HCEC 1CT (cell line): ENCODE measurements at places on chromosomes 13 and 19.

DNA sequence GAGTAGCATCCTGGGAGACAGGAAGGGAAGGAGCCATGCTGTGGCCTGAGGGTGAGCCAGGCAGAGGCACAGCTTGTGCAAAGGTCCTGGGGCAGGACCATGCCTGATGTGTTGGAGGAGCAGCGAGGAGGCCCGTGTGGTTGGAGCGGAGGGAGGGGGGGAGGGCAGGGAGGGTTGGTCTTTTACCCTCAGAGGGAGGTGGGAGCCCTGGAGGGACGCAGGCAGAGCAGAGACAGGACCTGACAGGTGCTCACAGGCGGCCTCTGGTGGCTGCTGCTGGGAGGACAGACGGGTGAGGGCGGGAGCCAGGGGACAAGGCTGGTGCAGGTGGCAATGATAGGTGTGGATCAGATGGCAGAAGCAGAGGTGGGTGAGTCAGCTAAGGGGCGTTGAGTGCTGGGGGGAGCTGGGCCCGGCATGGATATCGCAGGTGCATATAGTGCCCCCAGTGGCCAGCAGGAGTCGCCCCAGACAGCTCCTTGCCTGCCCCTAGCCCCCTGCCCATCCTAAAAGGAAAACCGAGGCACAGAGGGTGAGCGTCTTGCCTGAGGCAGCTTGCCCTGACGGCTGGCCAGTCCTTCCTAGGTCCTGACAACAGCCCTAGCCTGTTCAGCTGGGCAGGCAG lies 9.8 kb upstream of the GNA15 start:
- no peak for DNase-seq

GRCh38 chr19:15358918-15359317 lies 20.7 kb downstream of the AKAP8 start:
- DNase-seq = no peak

DNA sequence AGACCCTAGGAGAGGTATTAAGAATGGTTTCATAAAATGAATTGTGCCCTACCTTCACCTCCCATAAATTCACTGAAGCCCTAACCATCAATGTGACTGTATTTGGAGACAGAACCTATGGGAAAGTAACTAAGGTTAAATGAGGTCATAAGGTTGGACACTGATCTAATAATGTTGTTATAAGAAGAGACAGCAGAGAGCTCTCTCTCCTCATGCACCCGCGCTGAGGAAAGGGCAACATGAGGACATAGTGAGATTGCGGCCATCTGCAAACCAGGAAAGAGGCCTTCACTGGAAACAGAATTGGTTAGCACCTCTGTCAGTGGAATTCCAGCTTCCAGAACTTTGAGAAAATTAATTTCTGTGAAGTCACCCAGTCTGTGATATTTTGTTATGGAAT lies 1396.1 kb upstream of the MIR17HG start:
- no peak for DNase-seq

DNA sequence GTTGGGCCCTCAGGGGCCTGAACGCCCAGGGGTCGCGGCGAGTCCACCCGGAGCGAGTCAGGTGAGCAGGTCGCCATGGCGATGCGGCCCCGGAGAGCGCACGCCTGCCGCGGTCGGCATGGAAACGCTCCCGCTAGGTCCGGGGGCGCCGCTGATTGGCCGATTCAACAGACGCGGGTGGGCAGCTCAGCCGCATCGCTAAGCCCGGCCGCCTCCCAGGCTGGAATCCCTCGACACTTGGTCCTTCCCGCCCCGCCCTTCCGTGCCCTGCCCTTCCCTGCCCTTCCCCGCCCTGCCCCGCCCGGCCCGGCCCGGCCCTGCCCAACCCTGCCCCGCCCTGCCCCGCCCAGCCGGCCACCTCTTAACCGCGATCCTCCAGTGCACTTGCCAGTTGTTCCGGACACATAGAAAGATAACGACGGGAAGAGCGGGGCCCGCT lies at the start of gene CCNA1:
Gene CCNA1 (plus strand): TSS at position 390 of the 439 bp plus-strand sequence. CDS start 562 bp downstream, outside the sequence.
- no peak for DNase-seq

GRCh38 chr19:28582344-28582743 lies 630.6 kb downstream of the UQCRFS1 start:
- no peak for DNase-seq

- no peak for DNase-seq
Measured at GRCh38 chr13:94327318-94327717, 152.2 kb downstream of the DCT start.

- no peak for DNase-seq
Measured at GRCh38 chr13:101829484-101829883, 377.0 kb downstream of the ITGBL1 start.

- no peak for DNase-seq
Measured at GRCh38 chr19:57642396-57643046, 9.6 kb downstream of the ZNF211 start.

DNA sequence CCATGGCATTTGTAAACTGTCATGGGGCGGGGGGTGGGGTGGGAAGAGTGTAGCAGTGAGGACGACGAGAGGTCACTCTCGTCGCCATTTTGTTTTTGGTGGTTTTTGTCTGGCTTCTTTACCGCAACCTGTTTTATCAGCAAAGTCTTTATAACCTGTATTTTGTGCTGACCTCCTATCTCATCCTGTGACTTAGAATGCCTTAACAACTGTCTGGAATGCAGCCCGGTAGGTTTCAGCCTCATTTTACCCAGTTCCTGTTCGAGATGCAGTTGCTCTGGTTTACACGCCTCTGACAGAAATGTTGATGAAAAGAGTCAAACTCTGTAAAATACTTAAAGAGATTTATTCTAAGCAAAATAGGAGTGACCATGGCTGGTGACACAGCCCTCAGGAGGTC lies 852.0 kb downstream of the DACH1 start:
- no peak for DNase-seq

GRCh38 chr13:31909864-31910551 lies 121.6 kb upstream of the FRY start:
- DNase-seq = peak; percentile 57

DNA sequence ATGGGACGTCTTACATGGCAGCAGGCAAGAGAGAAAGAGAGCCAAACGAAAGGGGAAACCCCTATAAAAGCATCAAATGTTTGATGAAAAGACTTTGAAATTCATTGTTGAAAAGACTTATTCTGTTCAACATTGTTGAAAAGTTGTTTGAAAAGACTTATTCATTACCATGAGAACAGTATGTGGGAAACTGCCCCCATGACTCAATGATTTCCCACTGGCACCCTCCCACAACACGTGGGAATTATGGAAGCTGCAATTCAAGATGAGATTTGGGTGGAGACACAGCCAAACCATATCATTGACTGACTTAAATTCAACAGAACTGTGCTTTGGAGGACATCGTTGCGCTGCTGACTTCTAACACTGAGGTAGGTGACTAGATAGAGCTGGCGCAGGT lies 48.0 kb upstream of the RCBTB2 start:
- no peak for DNase-seq

DNA sequence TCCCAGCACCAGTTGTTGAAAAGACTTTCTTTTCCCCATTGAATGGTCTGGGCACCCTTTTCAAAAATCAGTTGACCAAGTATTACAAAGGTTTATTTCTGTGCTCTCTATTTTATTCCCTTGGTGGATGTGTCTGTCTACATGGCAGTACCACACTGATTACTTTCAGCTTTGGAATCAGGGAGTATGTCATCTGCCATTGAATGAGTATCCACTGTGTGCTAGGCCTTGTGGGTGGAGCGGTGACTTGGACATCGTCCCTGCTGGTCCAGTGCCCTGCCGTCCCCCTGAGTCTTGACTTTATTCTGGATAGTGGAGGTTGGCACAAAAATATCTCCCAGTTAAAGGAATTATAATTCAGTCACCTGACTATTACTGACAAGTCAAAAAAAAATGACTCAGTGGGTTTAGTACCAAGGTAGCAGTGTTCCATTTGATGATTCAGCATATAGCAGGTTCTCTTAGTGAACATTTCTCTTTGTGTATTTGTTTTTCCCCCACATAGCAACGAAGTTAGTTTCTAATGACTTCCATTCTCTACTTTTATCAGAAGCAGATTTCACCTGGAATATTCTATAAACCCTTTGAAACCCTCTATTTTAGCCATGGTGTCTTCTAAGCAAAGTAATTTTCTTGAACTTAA lies 3.9 kb downstream of the UPF3A start:
- no peak for DNase-seq

DNA sequence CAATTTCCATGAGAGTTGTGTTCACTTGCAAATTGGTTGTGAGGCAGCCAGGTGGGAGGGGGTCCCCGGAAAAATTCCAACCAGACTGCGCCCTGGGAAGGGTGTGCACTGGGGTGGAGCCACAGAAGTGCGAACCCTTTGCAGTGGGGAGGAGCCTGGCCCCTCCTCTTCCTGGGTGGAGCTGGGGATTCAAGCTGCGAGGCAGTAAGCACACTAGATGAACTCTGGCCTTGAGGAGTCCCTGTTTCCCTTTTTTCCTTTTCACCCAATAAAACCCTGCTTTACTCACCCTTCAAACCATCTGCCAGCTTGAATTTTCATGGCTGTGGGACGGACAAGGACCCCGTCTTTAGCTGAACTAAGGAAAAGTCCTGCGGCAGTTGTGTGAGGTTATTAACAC lies 31.0 kb upstream of the MBNL2 start:
- DNase-seq = no peak

- DNase-seq = no peak
Measured at GRCh38 chr13:99434258-99434788, 66.9 kb upstream of the TM9SF2 start.

DNA sequence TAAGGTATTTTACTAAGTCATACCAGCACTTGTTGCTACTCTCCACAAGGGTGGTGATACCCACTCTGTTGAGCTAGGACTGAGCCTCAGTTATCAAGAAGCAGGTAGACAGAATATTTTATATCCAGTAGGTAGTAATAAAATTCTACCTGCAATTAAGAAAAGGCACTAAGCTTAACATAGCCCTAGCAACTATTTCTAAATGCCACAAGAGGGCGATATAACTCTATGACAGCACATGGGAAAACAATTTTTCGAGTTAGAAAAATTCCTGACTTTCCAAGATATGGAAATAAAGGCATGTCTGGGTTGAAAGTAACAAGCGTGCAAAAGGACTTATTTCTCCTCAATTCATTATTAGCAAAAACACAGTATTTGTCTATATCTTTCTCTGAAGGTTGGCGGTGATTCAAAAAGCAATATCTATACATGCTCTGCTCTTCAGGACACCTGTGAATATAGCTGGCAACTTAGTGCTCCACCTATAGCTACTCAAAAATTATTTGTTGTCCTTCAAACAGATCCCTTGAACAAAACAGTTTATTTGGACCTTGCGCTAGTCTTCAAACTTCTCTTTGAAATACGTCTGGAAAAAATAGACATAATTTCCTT lies 14.7 kb downstream of the CCDC169 start:
- peak; percentile 45 for DNase-seq

GRCh38 chr13:60850526-60850925 lies 453.5 kb downstream of the TDRD3 start:
- no peak for DNase-seq

DNA sequence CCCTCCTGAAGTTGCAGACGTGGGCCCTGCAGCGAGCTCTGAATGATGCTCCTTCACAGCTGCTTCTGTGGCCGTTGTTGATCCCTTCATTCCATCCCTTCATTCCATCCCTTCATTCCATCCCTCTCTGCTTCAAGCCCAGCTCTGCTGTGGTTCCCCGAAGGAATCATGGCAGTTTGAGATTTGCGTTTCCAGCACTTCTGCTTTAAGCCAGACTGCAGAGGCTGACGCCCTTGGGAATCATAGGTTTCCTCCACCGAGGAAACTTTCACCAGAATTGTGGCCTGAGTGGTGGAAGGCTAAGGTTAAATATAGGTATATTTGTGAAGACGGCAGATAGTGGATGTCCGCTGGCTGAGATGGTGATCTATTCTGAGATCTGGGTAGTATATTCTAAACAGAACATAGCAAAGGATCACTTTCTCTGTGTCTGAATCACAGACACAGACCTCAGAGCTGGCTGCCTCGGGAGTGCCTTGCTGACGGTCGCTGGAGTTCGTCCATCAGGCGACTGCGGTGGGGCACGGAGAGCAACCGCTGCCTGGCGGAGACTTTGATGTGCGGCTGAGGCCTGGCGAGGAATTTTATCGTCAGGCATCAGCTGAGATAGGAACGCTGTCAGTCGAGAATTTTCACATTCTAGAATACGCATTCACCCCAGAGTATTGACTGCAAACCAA lies 42.8 kb upstream of the DCUN1D2 start:
- no peak for DNase-seq

- no peak for DNase-seq
Measured at GRCh38 chr19:55289117-55289796, 5.5 kb downstream of the BRSK1 start.

- DNase-seq = no peak
Measured at GRCh38 chr13:23159760-23160637, 20.8 kb upstream of the SGCG start.

DNA sequence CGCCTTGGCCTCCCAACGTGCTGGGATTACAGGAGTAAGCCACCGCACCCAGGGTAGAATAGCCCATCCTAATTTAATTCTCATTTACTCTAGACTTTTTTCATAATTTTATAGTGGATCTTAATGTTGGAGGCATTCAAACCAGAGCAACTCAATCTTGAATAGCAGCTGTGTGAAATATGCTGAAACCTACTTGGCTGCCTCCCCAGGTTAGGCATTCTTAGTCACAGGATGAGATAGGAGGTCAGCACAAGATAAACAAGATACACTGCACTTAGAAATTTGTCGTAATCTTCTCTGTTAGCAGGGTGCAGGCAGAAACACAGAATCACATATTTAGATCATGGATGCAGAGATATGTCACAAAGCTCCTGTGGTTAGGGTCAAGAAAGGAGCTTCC lies 2.7 kb upstream of the ZNF43 start:
- DNase-seq = no peak

GRCh38 chr13:91311491-91311890 lies 36.0 kb upstream of the MIR17HG start:
- no peak for DNase-seq

- no peak for DNase-seq
Measured at GRCh38 chr13:114303700-114304327, 10.5 kb upstream of the CHAMP1 start.

GRCh38 chr13:48646791-48647190 lies 6.9 kb upstream of the CYSLTR2 start:
- DNase-seq = no peak

GRCh38 chr19:3115916-3116602 lies 19.8 kb upstream of the GNA15 start:
- DNase-seq = no peak

DNA sequence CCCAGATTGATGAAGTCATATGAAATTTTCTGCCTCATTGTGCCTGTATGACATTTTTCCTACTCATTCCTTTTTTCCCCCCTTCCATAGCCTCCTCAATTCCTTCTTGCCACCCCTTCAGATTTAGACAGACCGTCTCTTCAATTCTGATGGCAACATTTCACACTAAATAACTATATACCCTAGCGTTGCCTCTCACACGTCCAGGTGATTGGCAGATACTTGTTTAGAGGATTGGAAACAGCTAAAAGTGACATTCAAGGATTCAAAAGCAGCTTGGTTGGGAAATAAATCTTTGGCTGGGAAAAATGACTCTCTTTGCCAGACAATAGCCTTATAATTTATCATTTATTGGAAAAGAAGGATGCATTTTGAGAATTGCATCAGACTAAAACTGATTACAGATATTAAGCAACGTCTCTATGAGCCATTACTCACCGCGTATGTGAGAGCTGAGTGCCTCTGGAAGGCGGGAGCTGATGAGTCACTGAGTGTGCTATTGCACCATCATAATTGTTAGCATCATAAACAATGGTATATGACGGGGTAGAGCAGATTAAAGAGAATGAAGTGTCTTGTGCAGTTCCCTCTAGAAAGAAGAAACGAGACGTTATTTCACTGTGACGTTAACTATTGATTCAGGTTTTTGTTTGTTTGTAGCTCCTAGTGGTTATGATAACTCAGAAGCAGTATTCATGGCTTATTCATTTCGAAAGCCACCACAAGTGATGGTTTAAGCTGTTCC lies 61.1 kb upstream of the FAM216B start:
- peak; percentile 99 for DNase-seq
